ENCODE measurements at places on chromosomes 2 and 18.

- no peak for DNase-seq
These were observed 77.7 kb downstream of the MAP3K20 start for GRCh38 chr2:173153301-173153885.

- DNase-seq = no peak
These were observed 37.5 kb downstream of the SCN1A start for GRCh38 chr2:166090346-166090745.

DNA sequence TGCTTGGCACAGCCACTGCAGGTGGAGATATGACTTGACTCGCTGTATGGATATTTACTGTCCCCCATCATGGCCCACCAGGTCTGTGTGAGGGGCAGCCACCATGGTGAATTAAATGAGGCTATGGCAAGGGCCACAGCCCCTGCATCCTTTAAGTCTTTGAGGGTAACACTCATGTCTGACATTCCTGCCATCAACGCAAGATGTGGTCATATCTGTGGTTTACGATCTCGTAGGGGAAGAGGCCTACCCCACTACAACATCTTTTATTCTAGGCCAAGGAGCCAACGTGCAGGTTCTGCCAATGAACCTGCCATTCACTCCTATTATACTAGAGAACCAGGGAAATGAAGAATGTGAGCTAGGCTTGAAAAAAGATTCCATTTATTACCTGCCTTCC is 381.6 kb upstream of the ID2 start:
- DNase-seq = no peak

DNA sequence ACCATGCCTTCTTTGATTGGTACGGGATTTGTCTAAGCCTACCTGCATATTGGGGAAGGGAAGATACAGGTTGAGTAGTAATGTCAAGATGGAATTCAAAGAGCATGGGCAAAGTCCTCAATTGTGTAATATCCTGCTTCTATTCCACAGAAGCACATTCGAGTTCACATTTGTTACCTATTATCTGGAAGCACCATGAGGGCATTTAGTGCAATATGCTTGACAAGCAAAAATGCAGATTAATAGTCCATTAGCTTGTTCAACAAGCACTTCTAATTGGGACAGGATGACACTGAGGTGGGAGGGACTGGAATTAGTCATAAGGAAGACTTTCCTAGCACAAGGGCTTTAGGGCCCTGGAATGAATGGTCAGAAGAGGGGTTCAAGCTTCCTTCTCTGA is 40.5 kb downstream of the MYO5B start:
- no peak for DNase-seq

DNA sequence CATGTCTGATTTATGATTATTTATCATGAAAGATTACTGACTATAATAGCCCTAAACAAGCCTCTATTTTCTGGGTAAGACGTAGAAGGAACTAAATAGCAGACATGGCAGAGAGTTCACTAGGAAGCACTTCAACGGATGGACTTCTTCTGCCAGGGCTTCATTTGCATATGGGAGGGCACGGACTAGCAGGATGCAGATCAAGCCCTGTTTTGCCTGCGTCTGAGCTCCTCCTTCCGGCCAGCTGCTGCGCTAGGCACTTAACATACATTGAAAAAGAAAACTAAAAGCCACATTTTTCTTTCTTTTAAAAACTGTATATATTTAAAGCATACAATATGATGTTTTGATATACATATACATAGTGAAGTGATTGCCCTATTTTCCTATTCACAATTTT is 340.0 kb upstream of the MEX3C start:
- no peak for DNase-seq

GRCh38 chr18:56119681-56120080 is 518.7 kb downstream of the TXNL1 start:
- no peak for DNase-seq

- no peak for DNase-seq
These were observed 2.8 kb downstream of the PRKCE start for GRCh38 chr2:45654250-45654649.

DNA sequence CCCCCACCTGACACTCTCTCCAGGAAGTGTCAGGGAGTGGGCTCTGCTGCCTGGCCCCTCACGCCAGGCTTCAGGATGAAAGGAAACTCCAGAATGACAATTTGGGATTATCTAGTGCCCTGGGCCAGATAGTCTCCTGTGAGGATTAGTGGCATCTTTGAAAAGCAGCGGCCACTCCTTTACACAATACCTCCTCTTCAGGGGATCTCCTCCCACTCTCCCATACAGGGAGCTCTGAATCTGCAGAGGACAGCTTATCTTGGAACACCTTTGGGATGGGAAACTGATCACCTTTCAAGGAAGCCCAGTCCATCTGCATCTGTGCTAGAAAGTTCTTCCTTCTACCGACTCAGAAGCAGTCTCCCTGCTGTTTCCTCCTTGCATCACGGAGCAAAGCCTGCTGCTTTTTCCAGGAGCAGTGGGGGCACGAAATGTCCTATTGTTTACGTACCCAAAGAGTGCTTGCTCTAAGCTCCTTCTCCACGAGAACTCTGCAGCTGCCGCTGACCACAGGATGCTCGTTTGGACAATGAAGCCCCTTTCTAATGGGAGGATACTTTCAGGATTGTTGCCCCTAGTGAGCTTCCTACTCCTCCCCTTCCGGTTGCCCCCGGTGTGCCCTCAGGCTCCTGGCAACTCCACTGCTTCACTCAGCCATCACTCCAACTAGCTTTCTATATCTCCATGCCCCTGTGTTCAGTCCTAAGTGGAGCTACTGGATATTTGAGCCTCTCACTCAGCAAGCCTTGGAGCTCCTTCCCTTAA is 31.5 kb downstream of the SIX3 start:
- no peak for DNase-seq

- DNase-seq = no peak
These were observed 19.0 kb upstream of the XDH start for GRCh38 chr2:31433541-31433940.

Data from central memory CD8-positive, alpha-beta T cell (primary cell).